Prostate gland (tissue), 2 donors: ENCODE measurements at places on chromosomes 12 and 14.

DNA sequence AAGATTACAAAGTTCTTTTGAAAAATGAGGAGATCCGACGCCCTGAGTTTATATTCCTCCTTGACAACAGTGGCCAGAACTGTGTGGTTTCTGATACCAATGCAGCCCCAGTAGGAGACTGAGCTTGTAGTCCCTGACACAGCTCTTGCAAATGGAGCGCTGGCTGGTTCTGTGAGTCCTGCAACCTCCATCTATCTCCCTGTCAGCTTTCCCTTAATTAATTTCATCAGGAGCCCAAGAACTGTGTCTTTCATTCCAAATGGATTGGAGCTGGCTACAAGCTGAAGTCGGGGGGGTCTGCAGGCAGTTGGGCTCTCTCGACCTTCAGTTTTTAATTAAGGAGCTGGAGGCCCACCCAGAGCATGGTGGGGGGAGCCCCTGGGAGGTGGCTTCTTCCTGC, 160.6 kb downstream of the ADGRD1 start:
- H3K4me1 ChIP-seq: no peaks in the 10 kb centered on the region
- H3K4me3 ChIP-seq: no peak overlapping the region
- no peaks in the 10 kb centered on the region for H3K36me3 ChIP-seq

DNA sequence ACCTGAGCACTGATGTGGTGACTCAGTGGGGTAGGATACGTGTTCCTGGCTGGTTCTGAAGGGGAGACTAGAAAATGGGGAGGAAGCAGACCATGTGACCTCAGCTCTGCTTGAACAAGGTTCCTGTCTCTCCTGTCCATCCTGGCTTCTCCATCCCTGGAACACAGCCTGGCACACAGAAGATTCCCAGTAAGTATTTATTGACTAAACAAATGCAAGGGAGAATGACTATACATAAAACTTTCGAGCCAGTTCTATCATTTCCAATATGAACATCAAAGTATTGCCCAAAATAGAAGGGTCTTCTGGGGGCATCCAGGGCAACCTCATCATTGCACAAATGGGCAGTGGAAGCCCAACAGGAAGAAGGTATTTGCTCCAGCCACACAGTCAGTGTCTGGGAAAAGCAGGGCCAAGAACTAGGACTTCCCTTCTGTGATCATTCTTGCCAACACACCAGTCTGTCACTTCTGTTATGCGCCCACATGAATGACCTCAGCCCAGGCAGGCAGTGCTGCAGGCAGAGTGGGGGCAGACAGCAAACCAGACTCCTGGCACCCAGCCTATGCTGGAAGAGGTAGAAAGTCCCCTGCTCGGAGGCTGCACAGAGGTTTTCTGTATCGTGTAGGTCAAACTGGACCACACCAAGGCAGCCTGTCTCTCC, 5.6 kb upstream of the SERPINA9 start:
- DNase-seq: no peak
- H3K27ac ChIP-seq: no peak overlapping the region
- no peak overlapping the region for H3K4me3 ChIP-seq
- H3K4me1 ChIP-seq: no peaks in the 10 kb centered on the region
- H3K36me3 ChIP-seq: no peaks in the 10 kb centered on the region

DNA sequence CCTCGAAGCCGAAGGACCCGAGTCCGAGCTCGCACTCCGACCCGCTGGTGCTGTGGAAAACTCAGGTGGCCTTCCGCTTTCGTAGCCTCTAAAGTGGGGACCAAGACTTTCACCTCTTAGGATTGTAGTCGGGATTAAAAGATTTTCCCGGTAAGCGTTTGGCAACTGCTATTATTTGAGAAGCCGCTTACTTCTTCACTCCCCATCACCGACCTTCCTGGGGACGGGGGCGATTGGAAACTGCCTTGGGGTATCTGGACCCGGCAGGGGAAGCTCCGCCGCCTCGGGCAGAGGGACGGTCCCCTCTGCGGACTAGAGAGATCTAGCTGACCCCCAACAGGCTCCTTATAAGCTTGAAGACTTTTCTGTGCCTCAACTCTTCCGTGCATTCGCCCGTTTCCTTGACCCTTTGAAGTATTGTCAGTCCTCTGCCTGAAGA, 659 bp downstream of the TRAFD1 start:
- peak overlapping the region; percentile 95 for H3K27ac ChIP-seq
- no peaks in the 10 kb centered on the region for H3K36me3 ChIP-seq
- H3K4me1 ChIP-seq: peaks cover 14% of the 10 kb centered on the region
- H3K4me3 ChIP-seq: peak overlapping the region; percentile 85

DNA sequence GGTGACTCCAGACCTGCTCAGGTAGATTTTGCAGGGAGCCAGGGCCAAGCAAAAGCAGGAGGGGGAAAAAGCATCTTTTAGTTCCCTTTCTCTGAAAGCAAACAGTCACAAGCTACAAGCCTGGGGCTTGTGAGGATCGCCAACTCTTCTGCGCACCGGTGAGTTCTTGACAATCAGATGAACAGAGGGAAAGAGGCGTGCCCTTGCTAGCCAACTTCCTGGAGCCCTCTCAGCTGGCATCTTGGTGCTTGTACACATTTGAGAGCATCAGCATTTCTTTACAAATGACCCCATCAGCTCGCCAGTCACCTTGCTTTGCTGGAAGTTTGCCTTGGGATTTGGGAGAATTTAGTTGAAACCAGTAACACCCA, 55.5 kb downstream of the ZNF664 start:
- H3K4me3 ChIP-seq: no peak overlapping the region
- no peak for DNase-seq
- no peak overlapping the region for H3K27ac ChIP-seq
- H3K4me1 ChIP-seq: no peaks in the 10 kb centered on the region
- no peaks in the 10 kb centered on the region for H3K27me3 ChIP-seq

GRCh38 chr12:72146495-72146894, 125.7 kb upstream of the TRHDE start:
- no peaks in the 10 kb centered on the region for H3K4me1 ChIP-seq
- no peaks in the 10 kb centered on the region for H3K36me3 ChIP-seq
- no peak overlapping the region for H3K27ac ChIP-seq
- DNase-seq: no peak
- H3K4me3 ChIP-seq: no peak overlapping the region

GRCh38 chr14:68571928-68572525, 220.8 kb downstream of the ZFP36L1 start:
- H3K4me1 ChIP-seq: peaks cover 18% of the 10 kb centered on the region
- H3K4me3 ChIP-seq: no peak overlapping the region
- no peak overlapping the region for H3K27ac ChIP-seq
- no peak for DNase-seq

- H3K4me3 ChIP-seq: no peak overlapping the region
- no peaks in the 10 kb centered on the region for H3K36me3 ChIP-seq
- no peaks in the 10 kb centered on the region for H3K4me1 ChIP-seq
- no peak overlapping the region for H3K27ac ChIP-seq
- no peaks in the 10 kb centered on the region for H3K27me3 ChIP-seq
- DNase-seq: no peak
These were observed 170.1 kb upstream of the FRMD6 start for GRCh38 chr14:51481643-51482042.

- H3K4me1 ChIP-seq: no peaks in the 10 kb centered on the region
- H3K4me3 ChIP-seq: peak overlapping the region; percentile 45
- H3K27me3 ChIP-seq: no peaks in the 10 kb centered on the region
- peak overlapping the region; percentile 56 for H3K27ac ChIP-seq
- DNase-seq: no peak
- no peaks in the 10 kb centered on the region for H3K36me3 ChIP-seq
These were observed 1.1 kb upstream of the FAR2 start for GRCh38 chr12:29147731-29148595.

DNA sequence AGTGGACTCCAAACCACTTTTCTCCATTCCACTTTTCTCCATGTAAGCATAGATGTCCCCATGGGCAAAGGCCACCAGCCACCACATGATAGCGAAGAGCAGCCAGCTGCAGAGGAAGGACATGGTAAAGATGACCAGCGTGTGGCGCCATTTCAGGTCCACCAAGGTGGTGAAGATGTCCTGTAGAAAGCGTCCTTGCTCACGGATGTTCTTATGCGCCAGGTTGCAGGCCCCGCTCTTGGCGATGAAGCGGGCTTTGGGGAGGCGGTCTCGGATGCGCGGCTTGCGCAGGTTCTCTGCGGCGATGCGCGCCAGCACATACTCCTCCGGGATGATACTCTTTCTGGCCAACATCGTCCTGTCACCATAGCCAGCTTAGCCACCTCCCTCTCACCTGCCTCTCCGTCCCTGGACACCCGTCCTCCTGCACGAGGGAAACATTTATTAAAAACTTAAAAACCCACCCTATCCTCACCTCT, 1.2 kb downstream of the KCNJ8 start:
- H3K4me3 ChIP-seq: peak overlapping the region; percentile 45
- H3K27me3 ChIP-seq: no peaks in the 10 kb centered on the region
- H3K4me1 ChIP-seq: no peaks in the 10 kb centered on the region
- peak overlapping the region; percentile 76 for H3K27ac ChIP-seq
- no peaks in the 10 kb centered on the region for H3K36me3 ChIP-seq
- no peak for DNase-seq

DNA sequence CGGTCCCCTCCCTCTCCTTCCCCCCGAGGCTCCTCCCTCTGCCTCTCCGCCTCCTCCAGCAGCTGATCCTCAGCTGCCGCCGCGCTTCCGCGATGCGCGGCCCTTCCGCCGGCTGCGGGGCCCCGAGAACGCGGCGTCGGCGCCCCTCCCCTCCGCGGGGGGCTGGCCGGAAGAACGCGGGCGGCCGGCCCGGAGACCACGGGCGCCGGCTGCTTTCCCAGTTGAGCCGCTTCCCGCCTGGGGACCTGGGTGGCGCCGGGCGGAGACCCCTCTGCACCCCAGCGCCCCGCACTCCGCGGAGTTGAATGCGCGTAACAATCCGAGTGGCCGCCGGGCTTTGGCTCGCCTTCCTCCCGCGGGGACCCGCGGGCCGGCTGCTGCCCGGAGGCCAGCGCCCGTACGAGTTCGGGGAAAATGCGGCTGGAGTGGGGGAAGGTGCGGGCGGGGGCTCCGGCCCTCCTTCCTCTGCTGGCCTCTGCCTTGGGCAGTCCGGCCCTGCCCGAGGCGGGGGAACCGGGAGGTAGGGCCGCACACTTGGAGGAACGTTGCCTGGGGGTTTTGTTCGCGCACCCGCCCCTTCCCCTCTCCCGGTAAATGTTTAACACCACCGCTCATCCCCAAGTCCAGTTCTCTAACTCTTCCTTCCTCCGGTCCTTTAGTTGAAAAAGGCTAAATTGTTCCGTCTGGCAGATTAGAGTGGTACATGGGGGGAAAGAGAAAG, 393 bp upstream of the DCAF5 start:
- no peaks in the 10 kb centered on the region for H3K36me3 ChIP-seq
- H3K27ac ChIP-seq: peak overlapping the region; percentile 97
- H3K27me3 ChIP-seq: no peaks in the 10 kb centered on the region
- H3K4me3 ChIP-seq: peak overlapping the region; percentile 89
- peaks cover 7% of the 10 kb centered on the region for H3K4me1 ChIP-seq
- DNase-seq: peak; percentile 20

DNA sequence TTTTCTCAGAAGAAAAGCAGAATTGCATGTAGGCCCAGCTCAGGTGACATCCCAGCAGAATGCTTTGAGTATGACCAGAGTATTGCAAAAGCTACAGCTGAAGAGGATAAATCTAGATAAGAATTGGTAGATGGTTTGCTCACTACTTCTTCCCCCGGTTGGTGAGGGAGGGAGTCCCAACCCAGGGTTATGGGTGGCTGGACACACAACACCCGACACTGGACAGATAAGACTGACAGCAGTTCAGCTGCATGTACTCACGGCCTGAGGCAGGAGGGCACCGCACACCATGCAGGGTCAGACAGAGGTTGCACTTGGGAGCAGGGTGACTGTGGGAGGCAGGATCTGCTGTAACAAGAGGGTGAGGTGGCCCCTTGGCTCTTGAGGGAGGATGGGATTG, 1.7 kb upstream of the CLEC4C start:
- no peak for DNase-seq
- H3K27ac ChIP-seq: no peak overlapping the region
- H3K4me1 ChIP-seq: no peaks in the 10 kb centered on the region
- no peak overlapping the region for H3K4me3 ChIP-seq
- H3K36me3 ChIP-seq: no peaks in the 10 kb centered on the region

GRCh38 chr14:65422088-65422834, 9.7 kb downstream of the FUT8 start:
- H3K27ac ChIP-seq: no peak overlapping the region
- H3K4me1 ChIP-seq: no peaks in the 10 kb centered on the region
- DNase-seq: no peak
- H3K27me3 ChIP-seq: no peaks in the 10 kb centered on the region

DNA sequence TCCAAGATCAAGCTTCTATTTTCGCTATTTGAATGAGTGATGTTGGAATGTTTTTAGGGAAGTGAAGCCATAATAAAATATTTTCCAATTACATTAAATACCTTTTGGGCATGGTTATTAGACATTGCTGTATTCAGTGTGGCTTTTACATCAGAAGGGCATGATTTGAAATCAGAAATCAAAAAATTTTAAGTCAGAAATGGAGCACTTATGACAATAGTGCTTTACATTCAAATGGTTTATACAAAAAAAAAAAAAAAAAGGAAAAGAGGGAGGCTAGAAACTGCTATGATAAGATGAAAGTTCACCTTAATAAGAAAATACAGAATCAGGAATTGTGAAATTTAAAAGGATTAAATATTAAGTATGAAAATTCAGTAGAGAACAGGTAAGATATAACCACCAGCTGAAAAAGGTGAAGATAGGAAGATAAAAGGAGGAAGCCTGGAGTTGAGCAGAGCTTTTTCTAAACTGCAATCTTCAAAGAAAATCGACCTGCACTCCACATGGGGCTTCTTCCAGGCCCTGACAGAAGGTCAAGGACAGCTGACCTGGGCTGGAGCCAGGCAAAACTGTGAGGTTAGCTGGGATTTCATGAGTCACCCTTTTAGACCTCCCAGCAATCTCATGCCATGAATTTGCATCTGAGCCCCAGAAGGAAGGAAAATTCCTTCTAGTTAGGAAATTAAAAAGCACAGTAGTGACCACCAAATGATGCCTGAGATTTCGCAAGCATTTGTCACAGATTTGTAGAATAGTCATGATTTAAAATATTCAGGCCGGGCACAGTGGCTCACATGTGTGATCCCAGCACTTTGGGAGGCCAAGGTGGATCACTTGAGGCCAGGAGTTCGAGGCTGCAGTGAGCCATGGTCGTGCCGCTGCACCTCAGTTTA, 23.4 kb upstream of the BMP4 start:
- DNase-seq: no peak
- no peaks in the 10 kb centered on the region for H3K4me1 ChIP-seq
- H3K36me3 ChIP-seq: no peaks in the 10 kb centered on the region
- H3K27me3 ChIP-seq: no peaks in the 10 kb centered on the region
